ENCODE measurements at places on chromosomes 2 and 18.

GRCh38 chr2:3443506-3444084 lies 64.1 kb downstream of the TRAPPC12 start:
- peaks cover 36% of the 10 kb centered on the region for H3K36me3 ChIP-seq
- no peaks in the 10 kb centered on the region for H3K4me1 ChIP-seq
- H3K27ac ChIP-seq, result no peak overlapping the region
- no peaks in the 10 kb centered on the region for H3K27me3 ChIP-seq

DNA sequence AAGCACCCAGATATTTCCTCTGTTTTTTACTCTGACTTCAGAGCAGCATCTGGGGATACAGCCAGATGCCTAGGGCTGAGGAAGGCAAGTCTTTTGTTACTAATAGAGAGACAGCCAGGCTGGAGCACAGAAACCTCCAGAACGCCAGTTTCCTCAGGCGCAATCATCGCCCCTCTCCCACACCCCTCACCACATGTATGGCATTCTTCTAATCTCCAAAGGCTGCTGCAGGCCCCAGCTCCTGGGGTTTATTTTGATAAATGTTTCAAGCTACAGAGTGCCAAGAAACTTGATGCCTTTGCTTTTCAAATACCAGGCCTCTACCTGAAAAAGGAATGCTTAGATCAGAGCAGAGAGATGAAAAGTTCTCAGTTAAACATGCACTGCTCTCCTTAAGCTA lies 283.6 kb downstream of the RBM43 start:
- H3K4me3 ChIP-seq, result no peak overlapping the region
- H3K27ac ChIP-seq, result no peak overlapping the region
- no peaks in the 10 kb centered on the region for H3K27me3 ChIP-seq
- no peak for DNase-seq

GRCh38 chr2:158722266-158723105 lies 72.6 kb upstream of the DAPL1 start:
- H3K36me3 ChIP-seq, result no peaks in the 10 kb centered on the region
- peak; percentile 28 for DNase-seq
- no peak overlapping the region for H3K27ac ChIP-seq
- H3K27me3 ChIP-seq, result no peaks in the 10 kb centered on the region

- no peaks in the 10 kb centered on the region for H3K27me3 ChIP-seq
- H3K36me3 ChIP-seq, result no peaks in the 10 kb centered on the region
- H3K4me3 ChIP-seq, result no peak overlapping the region
- H3K4me1 ChIP-seq, result no peaks in the 10 kb centered on the region
- H3K27ac ChIP-seq, result no peak overlapping the region
- DNase-seq, result no peak
These were observed 287.6 kb downstream of the SOCS6 start for GRCh38 chr18:70576276-70577022.
